NCI-H1048 (cell line): ENCODE measurements at places on chromosomes 1 and 21.

- no peak for DNase-seq
These were observed 31.1 kb upstream of the POFUT2 start for GRCh38 chr21:45318556-45319404.

DNA sequence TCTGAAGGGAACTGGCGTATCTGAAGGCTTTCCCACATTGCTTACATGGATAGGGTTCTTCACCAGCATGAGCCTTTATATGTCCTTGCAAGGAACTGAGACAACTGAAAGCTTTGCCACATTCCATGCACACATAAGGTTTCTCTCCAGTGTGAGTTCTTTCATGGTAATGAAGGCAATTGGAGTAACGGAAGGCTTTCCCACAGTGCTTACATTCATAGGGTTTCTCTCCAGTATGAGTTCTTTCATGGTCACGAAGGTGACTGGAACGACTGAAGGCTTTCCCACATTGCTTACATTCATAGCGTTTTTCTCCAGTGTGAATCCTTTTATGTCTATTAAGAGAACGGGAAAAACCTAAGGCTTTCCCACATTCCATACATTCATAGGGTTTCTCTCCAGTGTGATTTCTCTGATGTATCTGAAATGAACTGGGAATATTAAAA is 15.0 kb downstream of the ZNF124 start:
- no peak for DNase-seq

GRCh38 chr1:98288494-98288893 is 367.7 kb upstream of the DPYD start:
- DNase-seq = no peak

- DNase-seq = no peak
These were observed 16.5 kb downstream of the TNFRSF1B start for GRCh38 chr1:12183095-12183794.

DNA sequence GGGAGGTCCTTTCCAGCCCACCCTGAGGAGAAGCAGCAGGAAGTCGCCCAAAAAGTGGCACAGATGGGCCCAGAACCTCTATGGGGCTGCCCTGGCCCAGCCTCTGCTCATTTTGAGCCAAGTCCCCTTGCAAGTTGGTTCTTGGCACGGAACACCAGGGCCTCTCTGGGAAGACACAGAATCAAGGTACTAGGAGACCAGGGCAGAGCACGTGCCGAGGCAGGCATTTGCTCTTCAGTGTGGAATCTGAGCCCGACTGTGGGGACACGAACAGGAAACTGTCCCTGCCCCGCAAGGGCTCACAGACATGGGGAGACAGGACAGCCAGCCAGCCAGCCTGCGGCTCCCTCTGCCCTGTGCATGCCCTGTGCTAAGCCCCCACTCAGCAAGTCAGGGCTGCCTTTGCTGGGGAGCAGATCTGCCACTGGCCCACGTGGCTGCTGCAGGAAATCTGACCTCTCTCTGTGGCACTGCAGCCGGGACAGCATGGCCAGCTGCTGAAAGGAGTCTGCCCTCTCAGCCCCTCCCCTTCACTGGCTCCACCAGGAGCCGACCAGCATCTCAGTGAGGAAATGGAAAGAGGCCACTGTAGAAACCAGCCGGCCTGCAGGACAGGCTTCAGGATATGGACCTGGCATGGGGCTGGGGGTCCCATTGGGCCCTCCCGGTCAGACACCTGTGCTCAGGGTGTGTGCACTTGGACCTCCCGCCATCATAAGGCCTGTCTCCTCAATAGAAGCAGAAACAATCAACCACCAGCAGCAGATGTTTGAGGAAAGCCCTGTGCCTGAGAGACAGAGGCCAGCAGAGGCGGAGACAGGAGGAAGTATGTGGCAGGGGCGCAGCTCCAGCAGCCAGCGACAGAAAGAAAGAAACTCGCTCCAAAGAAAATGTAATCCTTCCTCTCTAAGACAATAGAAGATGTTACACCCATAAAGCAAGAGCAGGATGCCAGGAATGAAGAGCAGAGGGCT is 3.7 kb downstream of the ARHGEF16 start:
- no peak for DNase-seq

GRCh38 chr1:201582705-201583442 is 43.9 kb downstream of the NAV1 start:
- DNase-seq = no peak
